ENCODE measurements at places on chromosomes 2 and 18.

DNA sequence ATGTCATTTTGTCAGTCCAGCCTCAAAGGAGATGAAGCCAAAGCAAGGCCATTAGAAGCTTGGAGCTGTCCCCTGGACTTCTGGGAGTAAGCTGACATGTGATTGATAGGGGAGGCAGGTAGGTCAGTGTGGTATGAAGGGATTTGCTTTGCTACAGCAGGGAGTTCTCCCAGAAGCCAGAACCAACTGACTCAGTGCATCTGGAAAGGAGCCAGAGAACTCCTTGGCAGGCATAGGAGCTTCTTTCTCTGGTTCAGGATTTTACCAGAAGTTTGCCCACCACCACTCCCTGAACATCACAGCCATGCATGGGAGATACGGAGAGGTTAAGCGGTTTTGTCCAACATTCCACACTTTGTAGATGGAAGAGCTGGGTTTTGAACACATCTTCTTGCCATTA, 24.5 kb upstream of the KCNE4 start:
- DNase-seq = no peak

DNA sequence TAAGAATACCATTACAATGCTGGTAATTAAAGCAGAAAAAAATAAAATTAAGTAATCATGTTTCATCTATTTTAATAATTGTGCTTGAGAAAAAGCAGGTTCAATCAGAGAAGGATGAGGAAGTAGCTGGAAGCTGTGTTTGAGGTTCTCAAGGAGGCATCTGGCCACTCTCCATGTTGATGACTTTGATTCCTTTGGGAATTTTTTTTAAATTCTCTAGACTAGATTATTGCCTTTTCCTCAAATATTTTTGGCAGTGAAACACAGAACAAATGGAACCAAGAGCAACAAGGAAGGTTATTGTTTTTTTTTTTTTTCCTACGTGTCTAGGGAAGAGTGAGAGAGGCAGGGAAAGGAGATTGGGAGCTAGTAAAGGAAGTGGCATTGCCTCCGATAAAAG, 99.9 kb upstream of the NRP2 start:
- DNase-seq = no peak

DNA sequence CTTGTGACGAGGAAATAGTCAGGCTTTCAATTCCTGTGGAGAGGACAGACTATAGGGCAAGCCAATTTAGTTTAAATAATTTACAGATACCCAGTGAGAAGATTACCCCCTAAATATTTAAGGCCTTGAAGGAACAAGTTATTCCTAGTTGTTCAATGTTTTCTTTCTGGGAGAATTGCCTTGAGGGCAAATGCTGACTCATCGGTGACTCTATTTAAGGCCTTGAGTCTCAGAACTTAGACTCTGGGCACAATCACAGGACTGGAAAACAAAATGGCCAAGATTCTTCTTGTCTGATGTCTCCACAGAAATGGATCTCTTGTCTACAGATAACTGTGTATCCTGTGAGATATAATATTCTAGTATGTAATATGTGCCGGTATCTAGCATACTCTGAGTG, 467.1 kb downstream of the SUCLG1 start:
- no peak for DNase-seq

GRCh38 chr2:155714983-155715382, 617.5 kb downstream of the NR4A2 start:
- no peak for DNase-seq

- no peak for DNase-seq
Measured at GRCh38 chr2:219245899-219246230, 586 bp downstream of the STK16 start.

GRCh38 chr18:38575648-38576047, 1010.0 kb upstream of the CELF4 start:
- DNase-seq = no peak

DNA sequence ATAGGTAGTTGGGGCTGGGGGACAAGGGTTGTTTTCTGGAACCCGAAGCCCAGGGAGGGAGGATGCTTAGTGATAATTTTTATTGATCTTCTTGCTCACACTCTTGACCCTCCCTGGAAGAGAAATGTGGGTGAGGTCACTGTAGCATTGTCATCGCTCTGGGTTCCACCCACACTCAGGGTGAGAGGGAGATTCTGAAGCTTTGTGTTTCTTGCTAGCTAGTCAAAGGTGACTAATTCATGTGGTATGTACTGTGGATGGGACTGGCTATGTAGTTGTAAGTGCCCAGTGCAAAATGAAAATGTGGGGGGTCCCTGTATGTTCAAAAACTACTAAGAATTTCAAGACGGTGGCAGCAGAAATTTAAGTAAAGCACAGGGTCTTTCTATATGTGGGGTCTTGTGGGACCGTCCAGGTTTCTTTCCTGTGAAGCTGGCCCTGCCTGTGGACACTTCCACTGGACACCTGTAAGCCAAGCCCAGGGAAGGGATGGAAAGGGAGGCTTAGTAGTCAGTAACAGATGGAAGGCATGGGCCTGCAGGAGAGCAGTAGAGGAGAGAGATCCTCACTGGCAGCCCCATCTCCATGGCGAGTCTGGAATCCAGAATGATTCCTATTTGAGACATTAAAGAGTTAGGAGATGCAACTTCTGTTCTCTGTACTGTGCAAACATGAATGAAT, 35.0 kb downstream of the TSN start:
- DNase-seq = no peak

- no peak for DNase-seq
Measured at GRCh38 chr18:36464126-36464651, 166.7 kb downstream of the FHOD3 start.

GRCh38 chr2:174025271-174026121, 60.3 kb upstream of the SP3 start:
- DNase-seq = no peak

GRCh38 chr2:45909677-45910191, 258.3 kb downstream of the PRKCE start:
- DNase-seq = no peak

- no peak for DNase-seq
Measured at GRCh38 chr2:7825591-7826312, 856.1 kb upstream of the ID2 start.

DNA sequence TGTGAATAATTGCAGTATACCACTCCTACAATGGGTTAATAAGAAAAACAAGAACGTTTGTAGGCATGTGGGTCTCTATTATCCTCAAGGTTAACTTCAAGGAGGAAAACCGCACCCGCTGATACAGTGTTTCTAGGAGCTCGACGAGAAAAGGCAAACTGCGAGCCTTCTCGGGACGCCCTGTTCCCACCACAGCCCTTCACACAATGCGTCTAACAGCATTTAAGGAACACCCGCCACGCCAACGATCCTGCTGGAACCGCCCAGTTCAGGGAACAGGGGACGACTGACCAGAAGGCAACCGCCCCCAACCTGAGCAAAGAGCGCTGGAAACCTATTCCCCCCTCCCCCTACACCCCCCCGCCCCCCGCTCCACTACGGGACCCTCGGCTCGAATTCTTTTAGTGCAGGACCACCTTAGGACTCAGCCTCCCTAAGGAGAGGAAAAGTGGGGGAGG, 710 bp upstream of the TMSB10 start:
- DNase-seq = peak; percentile 74

DNA sequence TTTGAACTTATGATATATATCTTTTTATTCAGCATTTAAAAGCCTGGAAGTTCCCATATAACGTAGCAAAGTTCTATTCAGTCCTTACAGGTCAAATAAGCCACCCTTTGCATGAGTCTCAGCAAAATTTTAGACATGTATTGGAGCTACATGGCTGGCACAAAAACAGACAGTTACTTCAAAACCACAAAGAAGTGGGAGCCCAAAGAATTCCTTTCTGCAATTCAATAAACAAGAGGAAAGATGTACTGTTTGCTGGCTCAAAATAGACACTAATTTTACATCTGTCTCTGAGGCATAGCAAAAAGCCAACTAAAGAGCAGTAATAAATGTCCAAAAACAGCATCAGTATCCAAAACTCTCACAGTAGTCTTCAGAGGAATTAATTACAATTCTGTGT, 87.0 kb downstream of the ZEB2 start:
- no peak for DNase-seq

DNA sequence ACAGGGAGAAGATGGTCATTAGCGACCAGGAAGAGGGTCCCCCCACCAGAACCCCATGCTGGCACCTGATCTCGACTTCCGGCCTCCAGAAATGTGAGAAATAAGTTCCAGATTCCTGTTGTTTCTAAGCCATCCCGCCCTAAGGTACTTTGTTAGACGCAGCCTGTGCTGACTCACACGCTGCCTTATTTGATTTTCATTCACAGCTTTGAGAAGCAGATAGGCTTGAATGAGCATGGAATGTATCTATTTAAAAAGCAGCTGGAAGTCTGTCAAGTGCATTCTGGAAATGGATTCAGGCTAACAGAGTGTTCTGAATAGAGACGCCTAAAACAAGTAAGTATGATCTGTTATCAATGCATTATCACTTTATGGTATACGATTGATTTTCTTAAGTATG, 8.3 kb upstream of the IL1R2 start:
- no peak for DNase-seq

- no peak for DNase-seq
Measured at GRCh38 chr2:79716266-79716665, 203.4 kb downstream of the CTNNA2 start.

GRCh38 chr2:41475959-41476358, 571.9 kb upstream of the PKDCC start:
- no peak for DNase-seq

- no peak for DNase-seq
Measured at GRCh38 chr18:23990474-23991410, 23.8 kb upstream of the TTC39C start.

Measured in H1 (cell line).